Activated CD4-positive, alpha-beta T cell treated with anti-CD3 and anti-CD28 coated beads, Interleukin-2, amount 50 U/mL, for 48 hours (primary cell): ENCODE measurements at places on chromosomes 2 and 18.

DNA sequence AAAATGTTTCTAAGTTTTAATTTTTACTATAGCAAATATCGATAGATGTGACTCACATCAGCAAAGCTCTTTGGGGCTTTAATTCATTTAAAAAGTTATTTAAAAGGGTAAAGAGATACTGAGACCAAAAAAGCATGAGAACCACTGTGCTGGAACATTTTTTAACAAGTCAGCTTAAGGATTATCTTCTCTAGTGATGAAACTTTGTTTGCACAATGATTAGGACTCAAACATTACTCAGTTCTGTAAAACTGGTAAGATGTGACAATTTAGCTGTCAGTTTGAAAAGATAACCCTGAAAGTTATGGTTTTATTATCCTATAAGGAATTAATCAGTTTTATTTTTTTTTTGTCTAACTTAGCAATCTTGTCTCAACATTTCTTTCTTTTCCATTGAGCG lies 301.4 kb downstream of the TSN start:
- DNase-seq: no peak

DNA sequence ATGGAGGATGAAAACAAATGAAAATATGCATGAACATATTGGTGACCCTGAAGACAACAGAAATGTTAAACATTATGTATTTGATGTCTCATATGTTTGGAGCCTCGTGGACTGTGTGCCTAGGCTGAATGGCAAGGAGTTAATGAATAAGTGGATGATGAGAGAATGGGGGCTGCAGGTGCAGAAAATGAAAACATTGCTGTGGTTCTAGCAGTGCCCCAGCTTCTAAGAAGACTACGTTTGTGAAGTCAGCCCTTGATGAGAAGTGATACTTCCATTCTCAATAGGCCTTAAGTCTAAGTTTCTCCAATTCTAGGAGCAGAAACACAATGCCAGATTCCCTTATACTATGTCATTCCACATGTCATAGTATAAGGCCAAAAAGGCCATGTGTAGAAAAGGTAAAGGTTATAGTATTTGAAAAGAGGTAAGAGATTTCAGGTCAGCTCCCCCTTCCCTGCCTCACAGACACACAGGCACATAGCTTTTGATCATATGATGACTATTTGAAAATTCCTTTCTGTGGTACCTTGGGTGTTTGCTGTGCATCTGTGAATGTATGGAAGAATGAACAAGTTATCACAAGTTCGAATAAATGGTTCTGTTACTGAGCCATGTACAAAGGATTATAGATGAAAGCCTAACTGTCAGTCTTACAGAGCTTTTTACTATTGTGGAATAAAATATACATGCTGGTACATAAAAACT lies 280.8 kb downstream of the SETBP1 start:
- DNase-seq: no peak

DNA sequence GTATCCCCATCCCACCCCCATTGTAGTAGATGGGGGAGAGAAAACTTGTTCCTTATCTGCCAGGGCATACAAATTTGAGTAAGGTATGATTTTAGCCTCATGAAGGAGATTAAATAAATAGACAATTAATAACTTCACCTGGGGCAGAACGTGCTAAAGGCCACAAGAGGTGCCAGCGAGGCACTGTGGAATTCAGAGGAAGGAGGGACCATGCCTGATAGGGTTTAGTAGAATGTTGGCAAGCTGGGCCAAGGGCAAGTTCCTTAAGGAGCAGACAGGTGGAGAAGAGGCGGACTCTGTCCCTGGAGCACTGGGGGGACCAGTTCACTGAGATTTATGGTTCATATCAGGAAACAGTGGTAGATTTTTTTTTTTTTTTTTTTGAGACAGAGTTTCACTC lies 22.5 kb downstream of the STAMBP start:
- no peak for DNase-seq

GRCh38 chr2:205914213-205915129 lies 171.5 kb downstream of the INO80D start:
- no peak for DNase-seq

- DNase-seq: no peak
These were observed 338.6 kb upstream of the MMADHC start for GRCh38 chr2:149926149-149926548.

DNA sequence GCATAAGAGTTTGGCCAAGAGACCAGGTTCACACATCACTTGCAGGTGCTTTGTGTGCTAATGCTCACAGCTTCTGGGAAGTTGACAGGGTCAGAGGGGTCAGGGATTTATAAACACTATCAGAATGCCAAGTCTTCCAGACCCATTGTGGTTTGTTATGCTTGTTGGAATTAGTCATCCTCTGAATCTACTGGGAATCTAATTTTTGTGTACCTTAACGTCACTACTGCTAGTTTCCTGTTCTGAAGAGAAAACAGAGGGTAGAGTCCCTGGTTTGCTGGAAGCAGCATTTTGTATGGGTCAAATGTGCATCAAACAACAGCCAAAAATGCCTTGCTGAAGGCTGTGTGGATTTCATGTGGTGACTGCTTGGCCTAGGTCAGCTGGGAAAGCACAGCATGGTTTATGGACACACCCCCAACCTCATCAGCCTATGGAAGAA lies 33.3 kb downstream of the ANTXR1 start:
- no peak for DNase-seq

DNA sequence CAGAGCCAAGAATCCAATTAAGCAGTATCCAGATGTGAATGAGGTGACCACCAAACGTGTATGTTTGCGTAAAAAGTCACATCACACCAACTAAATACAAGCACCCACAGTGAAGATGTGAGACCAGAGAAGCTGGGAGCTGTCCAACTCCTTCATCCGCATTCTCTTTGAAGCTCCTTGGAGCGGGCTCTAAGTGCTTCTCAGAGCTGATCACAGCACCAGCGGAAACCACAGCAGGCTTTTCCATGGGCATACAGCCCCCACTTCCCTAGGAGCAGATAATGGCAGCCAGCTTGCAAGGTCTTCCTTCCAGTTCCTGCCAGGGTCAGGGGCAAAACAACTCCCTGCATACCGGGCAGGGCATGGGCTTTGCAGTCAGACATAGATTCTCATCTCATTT lies 36.4 kb downstream of the REEP1 start:
- no peak for DNase-seq

GRCh38 chr2:126644630-126645191 lies 11.2 kb upstream of the GYPC start:
- DNase-seq: no peak

DNA sequence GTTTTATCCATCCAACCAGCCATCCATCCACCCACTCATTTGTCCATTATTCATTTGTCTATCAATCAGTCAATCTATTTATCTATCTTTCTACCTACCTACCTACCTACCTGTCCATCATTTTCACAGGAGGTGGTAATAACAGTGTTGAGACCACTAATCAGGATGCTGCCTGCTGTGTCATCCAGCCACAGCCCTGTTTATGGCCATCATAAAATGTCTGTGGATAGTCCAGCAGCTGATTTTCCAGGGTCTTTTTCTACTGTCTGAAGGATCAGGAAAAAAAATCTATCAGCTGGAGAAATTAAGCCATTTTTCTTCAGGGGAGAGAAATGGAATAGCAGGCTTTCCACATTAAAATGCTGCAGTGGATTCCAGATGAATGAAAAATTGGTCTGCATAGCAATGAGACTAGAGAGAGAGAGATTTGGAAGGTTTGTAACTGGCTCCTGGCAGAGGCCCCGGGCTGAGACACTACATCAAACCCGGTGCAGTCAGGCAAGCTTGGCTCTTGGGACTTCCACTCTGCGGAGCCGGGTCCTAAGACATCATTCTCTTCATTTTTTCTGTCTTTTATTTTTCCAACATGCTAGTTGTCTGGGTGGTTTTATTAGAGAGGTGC lies 33.0 kb upstream of the BOD1L2 start:
- DNase-seq: no peak

DNA sequence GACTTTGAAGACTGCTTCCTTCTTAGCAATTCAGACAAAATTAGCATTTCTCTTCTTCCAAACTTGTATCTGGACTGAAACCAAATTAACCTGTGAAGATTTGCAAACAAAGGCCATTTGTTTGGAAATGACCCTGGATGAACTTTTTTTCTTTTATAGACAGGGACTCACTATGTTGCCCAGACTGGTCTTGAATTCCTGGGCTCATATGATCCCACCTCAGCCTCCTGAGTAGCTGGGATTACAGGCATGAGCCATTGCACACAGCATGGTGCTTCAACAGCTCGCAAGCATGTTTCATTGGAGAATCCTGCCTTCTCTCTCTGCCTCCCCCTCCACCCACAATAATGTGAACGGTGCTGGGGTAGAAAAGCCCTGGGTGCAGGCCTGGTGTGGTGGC lies 170.2 kb downstream of the ARL4C start:
- no peak for DNase-seq

GRCh38 chr2:20334605-20335203 lies 15.9 kb downstream of the PUM2 start:
- DNase-seq: no peak

DNA sequence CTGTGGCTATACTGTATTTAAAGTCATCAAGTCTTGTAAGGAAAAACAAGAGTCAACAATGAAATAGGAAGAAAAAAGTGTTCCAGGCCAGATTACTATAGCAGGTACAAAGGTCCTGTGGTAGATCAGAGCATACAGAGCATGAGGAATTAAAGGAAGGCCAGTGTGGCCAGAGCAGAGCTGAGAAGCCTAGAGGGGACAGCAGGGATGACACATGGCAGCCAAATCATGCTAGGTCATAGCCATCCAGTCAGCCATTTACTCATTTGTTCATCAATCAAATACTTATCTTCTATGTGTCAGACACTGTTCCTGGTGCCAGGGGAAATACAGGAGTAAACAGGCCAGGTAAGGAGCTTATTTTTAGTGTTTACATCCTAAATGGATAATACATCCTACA lies 24.3 kb downstream of the ADD2 start:
- DNase-seq: no peak

GRCh38 chr18:24995056-24995455 lies 356.9 kb downstream of the ZNF521 start:
- DNase-seq: no peak

GRCh38 chr2:237055386-237056100 lies 30.1 kb upstream of the COPS8 start:
- no peak for DNase-seq

DNA sequence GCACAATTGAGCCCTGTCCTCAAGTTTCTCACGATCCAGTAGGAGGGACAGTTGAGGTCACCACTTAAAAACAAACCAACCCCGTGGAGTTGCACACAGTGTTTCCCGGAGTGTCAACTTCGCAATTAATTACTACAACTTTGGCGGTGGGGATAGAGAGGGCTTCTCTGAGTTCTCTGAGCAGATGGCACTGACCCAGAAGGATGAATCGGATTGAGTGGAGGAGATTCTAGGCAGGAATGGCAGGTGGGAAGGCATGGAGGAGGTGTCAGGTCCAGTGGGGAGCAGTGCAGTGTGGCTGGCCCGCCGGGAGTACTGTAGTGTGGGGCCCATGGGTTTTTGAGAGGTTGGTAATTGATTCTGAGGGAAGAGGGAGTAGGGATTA lies 12.0 kb downstream of the SIX3 start:
- no peak for DNase-seq

GRCh38 chr2:55916473-55917049 lies 7.0 kb downstream of the EFEMP1 start:
- no peak for DNase-seq

DNA sequence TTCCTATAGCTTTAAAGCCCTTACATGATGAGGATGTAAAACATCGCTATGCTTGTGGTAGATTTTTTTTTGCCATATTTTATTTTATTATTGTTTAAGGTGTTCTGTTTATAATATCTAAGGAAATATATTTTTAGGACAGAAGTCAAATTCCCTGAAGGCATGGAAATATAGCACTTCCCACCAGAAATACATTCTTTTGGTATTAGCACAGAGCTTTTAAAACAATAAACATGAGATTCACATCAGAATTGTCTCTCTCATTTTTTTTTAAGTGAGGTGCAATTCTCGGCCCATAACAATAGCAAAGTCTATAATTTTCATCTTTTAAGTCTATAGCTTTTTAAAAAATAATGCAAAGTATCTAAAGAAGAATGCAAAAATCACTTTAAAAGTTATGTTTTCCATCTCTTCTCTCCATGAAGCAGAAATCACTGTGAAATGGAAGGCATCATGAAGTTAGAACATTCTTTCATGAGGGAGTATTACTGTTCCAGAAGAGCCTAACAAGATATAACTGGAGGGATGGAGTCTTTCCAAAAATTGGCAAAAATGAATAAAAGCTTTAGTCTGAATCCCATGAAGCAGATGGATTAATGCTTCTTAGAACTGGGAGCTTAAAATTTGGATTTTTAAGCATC lies 283.6 kb upstream of the TRIB2 start:
- DNase-seq: no peak

GRCh38 chr2:71474744-71475397 lies 21.5 kb downstream of the DYSF start:
- no peak for DNase-seq

DNA sequence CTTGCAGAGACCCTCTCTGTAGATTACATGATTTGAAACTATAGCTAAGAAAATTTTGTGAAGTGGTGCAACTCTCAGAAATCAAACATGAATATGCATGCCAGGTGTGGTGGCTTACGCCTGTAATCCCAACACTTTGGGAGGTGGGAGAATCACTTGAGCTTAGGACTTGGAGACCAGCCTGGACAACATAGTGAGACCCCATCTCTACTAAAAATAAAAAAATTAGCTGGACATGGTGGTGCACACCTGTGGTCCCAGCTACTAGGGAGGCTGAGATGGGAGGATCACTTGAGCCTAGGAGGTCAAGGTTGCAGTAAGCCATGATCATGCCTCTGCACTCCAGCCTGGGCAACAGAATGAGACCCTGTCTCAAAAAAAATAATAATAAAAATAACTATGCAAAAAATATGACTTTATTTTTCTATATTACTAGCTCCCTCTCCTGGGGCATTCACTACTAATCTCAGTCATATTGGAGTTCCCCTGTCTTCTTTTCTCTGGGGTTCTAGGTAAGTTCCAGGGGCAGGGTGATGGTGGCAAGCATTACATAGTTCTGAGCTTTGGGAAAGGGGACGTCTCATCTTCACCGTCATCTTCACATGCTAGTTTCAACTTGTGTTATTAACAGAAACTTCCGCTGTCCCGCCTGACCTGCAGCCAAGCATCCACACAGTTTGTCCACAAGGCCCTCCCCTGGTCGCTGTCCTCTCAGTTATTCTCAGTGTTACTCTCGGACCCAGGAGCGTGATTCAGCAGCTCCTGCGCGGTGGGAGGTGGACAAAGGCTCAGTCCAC lies 96.8 kb upstream of the MBOAT2 start:
- no peak for DNase-seq

- DNase-seq: no peak
These were observed 11.1 kb upstream of the KLHL30 start for GRCh38 chr2:238127165-238128060.

GRCh38 chr2:39738936-39739335 lies 40.1 kb downstream of the THUMPD2 start:
- no peak for DNase-seq

DNA sequence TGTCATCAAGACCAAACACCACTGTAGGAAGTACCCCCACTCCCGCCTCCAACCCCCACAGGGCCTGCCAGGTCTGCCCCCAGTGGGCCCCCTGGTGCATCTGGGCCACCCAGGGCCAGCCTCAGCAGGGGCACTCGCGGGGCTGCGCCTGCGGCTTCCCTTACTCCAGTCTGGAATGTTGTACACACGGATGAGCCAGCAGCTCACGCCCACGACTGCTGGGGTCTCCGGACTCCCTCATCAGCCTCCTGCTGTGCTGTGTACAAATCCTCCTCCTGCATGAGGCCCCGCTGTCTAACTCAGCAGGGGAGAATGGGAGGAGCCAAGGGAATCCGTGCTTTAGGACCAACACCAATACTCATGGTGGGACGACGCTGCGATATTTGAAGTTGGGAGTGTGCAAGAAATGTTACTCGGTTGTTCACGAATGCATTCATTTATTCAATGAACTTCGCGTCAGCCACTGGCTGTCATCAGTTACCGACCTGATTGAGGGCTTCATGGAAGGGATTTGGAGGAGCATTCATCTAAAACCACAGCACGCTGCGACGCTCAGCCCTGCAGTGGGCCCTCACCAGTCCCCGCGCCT lies 654 bp upstream of the ASB1 start:
- DNase-seq: no peak
